ENCODE measurements at places on chromosomes 16 and 17.

GRCh38 chr16:27483624-27484023 lies 66.1 kb downstream of the GTF3C1 start:
- no peak for DNase-seq

GRCh38 chr16:28538733-28539596 lies at the start of gene NUPR1:
Gene NUPR1 (minus strand): TSS chr16:28538974. CDS start chr16:28538907, 67 bp downstream.
- DNase-seq: peak; percentile 99

GRCh38 chr16:86044241-86044671 lies 145.3 kb downstream of the IRF8 start:
- DNase-seq: peak; percentile 72

GRCh38 chr16:85728879-85729278 lies 22.0 kb downstream of the C16orf74 start:
- DNase-seq: no peak

DNA sequence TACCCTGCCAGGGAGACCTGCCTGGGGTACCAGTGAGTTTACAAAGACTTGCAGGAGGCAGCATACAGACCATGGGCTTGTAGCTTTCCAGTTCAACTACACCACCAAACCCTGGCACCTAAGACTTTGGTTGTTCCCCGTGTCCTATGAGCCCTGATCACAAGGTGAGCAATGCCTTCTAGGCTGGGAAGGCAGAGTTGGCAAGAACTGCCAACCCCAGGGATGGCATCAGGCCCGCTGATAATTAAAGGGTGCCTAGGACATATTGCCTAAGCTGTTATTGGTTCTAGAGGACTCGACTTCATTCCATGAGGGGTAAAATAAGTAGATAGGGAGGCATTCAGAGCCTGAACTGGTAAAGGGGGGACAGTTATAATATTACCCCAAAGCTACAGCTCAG lies 41.3 kb downstream of the CDH13 start:
- no peak for DNase-seq

GRCh38 chr16:25449802-25450201 lies 192.2 kb upstream of the ZKSCAN2 start:
- DNase-seq: no peak

- DNase-seq: no peak
Observed at GRCh38 chr17:3768341-3768740, 32.6 kb downstream of the ITGAE start.

DNA sequence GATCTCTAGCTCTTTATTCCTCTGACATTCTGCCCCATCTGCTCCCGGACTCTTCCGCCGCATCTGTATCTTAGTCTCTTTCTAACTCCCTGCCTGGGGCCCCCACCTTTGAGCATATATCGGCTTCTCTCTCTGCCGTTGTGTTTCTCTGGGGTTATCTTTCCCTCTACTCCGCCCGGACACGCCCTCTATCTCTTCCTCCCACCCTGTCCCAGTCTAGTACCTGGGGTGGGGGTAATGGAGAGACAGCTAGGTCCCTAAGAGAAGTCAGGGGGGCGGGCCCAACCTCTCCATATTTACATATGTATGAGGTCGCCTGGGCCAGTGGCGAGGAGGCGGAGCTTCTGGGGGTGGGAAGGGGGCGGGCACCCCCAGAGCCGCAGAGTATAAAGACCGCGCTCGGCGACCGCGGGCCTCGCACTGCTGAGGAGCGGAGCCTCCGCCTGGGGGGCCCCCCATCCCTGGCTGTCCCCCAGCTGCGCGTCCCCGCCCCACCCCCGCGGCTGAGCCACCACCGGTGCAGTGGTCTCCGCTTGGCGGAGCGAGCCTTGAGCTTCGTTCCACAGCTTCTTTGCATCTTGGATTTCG lies at the start of gene ATP1B2:
Gene ATP1B2, plus strand, starts transcription at position 418 of the 588 bp plus-strand sequence. CDS start 593 bp downstream, outside the sequence.
- peak; percentile 46 for DNase-seq

GRCh38 chr16:47063011-47063724 lies 80.6 kb downstream of the NETO2 start:
- no peak for DNase-seq

GRCh38 chr16:441447-441846 lies 16.0 kb downstream of the RAB11FIP3 start:
- DNase-seq: no peak

- no peak for DNase-seq
Observed at GRCh38 chr16:35147556-35148504, 1688.4 kb downstream of the TP53TG3F start.

- peak; percentile 45 for DNase-seq
Observed at GRCh38 chr16:27285676-27286196, 17.2 kb upstream of the NSMCE1 start.

DNA sequence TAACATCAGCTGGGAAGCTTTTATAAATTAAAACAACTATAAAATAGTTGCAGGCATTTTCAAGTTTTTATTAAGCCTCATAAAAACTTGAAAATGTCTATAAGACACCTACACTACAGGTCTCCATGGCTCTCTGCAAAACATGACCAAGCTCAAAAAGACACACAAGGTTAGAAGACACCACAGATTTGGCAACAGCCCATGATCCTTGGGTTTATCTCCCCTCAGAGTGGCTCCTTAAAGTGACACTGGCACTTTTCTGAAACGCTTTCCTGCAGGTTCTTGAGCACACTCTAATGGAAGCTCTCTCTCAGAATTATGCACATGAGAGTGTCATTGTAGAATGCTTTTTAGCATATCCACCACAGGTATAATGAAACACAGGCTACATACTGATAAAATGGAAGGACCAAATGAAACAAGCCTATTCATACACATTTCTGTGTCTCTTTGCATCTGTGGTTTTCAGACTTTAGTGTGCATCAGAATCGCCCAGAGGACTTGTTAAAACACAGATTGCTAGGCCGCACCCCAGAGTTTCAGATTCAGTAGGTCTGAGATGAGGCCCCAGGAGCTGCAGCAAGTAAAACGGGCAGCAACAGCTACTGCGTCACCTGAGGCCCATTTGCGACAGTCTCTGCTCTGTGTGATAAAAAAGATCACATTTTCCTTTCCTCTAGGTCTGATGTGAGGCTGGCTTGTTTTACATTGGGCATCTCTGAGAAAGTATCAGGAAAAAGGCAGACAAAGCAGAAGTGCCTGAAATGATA lies 75.0 kb upstream of the WSB1 start:
- DNase-seq: no peak

- no peak for DNase-seq
Observed at GRCh38 chr17:51612692-51613091, 352.3 kb downstream of the UTP18 start.

GRCh38 chr16:85600530-85601271 lies 12.4 kb upstream of the GSE1 start:
- DNase-seq: no peak

GRCh38 chr16:27492588-27492979 lies 57.1 kb downstream of the GTF3C1 start:
- no peak for DNase-seq

- peak; percentile 87 for DNase-seq
Observed at GRCh38 chr17:7929158-7930023, at the start of gene KCNAB3. Gene KCNAB3 (minus strand): TSS chr17:7929856. CDS start chr17:7929435, 421 bp downstream.

DNA sequence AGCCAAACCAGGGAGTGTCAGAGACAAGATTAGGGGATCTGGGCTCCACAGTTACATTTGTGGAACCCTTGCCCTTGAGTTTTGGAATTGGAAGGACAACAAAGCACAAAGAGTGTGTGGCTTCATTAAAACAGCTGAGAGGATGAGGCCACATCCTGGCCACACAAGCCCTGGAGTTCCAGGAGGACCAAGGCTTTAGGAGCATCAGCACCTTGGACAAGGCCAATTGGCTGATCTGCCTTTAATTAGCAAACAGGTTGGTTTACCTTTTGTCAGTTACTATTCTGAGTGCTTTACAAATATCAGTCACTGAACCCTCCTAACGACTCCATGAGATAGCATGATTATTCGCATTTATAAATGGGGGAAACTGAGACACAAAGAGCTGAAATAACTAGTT lies 54.7 kb downstream of the SLC6A2 start:
- DNase-seq: peak; percentile 6

DNA sequence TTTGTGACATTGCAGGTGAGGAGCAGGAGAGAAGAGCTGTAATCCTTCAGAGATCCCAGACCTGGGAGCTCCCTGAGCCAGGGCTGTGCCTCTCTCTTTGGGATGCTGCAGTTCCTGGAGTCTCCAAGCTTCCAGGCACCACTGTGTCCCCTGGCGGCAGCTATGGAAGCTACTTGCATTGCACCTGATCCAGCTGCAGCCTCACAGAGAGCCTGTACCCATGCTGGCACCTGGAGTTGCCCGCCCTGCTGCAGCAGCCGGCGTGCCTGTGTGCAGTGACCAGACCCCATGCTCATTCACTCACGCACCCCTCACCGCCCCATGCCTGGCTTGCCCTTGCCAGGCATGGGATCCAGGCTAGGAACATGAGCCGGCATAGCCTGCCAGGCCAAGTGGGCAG lies 51.8 kb upstream of the MED9 start:
- DNase-seq: no peak

- no peak for DNase-seq
Observed at GRCh38 chr17:79813297-79814126, 16.6 kb upstream of the CBX8 start.

- no peak for DNase-seq
Observed at GRCh38 chr17:4972322-4972721, 4.7 kb upstream of the SPAG7 start.

GRCh38 chr16:2213817-2214718 lies 572 bp downstream of the PGP start:
- DNase-seq: no peak

GRCh38 chr17:31907342-31907962 lies 5.9 kb upstream of the UTP6 start:
- peak; percentile 72 for DNase-seq

Measured in cardiac muscle cell (in vitro differentiated cells and primary cell).